ENCODE measurements at places on chromosomes 1 and 21.

DNA sequence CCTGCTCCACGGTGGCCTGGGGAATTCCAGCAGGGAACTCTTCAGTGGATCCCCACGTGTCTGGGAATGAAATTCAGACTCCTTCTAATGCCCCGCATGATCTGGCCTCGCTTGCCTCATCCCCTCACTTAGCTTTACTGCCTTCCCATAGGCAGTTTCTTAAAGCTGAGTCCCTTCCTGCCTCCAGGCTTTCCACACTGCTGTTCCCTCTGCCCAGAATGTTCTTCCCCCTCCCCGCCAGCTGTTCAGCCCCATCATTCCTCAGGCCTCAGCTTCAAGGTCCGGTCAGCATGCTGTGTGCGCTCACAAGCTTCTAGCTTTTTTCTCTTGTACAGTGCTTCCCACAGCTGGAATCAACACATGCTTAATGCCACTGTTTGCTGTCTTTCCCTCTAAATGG, 54.9 kb upstream of the WASF2 start:
- DNase-seq = no peak

GRCh38 chr1:119254067-119254720, 113.7 kb upstream of the WARS2 start:
- DNase-seq = no peak

GRCh38 chr1:186985889-186986491, 157.2 kb downstream of the PLA2G4A start:
- no peak for DNase-seq

- DNase-seq = no peak
Observed at GRCh38 chr1:30698401-30698981, 24.9 kb downstream of the MATN1 start.

DNA sequence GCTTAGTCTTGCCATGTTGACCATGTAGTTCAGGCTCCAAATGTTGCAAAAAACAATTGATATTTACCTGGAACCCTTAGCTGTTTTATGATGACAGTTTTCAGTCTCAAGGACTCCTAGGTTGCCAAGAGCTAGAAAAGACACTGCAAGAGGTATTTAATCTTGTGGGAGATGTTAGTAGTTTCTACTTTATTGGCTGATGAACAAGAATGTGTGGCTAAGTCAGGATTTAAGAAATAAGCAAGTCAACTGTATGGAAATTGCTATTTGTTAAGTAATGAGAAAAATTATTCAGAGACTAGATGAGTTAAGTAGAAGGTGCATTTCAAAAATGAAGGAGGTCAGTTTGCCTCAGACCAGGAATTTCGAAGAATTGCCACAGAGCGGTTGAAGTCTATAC, 639.7 kb upstream of the USP24 start:
- DNase-seq = no peak

DNA sequence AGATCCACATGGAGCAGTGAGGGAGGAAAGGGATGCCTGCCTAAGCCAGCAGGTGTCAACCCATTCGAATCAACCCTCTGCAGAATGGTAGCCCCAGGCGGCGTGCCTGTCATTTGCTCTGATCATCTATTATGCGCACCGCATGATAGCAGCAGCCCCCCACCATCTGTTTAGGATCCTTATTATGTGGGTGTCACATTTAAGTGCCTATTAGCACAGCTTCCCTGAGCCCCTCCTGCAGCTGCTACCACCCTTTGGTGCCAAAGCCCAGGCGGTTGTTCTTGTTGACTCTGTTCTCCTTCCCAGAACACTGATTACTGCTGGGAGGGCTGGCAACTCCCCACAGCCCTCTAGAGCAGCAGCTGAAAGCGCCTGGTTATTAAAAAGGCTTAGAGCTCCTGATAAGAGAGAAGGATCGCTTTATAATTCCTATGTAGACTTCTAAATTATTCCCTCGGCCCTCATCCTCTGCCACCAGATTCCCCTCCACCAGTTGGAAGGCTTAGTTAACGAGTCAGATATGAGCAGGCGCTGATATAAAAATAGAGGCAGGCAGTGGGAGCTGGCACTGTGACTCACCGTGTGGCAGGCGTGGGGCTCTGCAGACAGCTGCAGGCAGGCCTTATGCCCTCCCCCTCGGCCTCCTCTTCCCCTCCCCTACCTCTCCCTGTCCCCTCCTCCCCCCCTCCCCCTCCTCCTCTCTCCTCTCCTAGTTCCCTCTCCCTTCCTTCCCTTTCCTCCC, 23.0 kb downstream of the ACTA1 start:
- no peak for DNase-seq

GRCh38 chr1:149978547-149979023, 31.9 kb downstream of the OTUD7B start:
- no peak for DNase-seq

DNA sequence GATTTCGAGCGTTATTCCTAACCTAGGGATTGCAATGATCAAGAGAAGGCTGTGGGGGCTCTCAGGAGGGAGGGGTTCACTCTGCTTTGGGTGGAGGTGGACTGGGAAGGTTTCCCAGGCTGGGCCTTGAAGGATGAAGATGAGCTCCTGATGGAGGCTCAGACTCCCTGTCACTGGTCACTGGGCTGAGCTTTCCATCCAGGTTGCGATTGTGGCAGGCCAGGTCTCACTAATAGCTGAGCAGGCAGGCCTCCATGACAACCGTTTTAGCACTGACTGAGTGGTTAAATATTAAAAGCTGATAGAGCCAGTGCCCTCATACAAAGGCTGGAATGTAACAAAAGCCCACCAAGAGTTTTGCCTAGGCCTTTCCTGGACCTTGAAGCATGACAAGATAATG, 36.2 kb upstream of the EFCAB14 start:
- DNase-seq = no peak

DNA sequence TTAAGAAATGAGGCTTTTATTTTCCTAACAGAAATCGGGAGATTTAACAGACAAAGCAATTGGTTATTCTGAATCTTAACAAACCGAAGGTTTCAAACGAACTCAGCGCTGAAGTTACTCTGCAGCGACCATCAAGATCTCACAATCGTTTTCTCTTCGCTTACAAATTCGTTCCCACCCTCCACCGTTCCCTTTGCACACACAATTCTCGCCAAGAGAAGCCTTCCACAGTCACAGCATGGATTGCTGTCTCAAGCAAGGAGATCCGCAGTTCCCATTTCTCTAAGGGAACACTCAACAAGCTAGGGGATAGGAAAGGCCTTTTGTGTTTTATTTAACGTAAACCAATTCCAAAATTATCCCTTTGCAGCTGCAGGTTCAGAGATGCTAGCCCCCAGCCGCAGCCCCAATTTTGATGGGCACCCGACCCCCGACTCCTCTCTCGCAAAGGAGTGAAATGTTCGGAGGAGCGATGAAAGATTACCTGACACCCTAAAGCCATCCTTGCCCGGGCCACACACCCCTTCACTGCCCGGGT, 755 bp downstream of the FBXO42 start:
- no peak for DNase-seq

- no peak for DNase-seq
Observed at GRCh38 chr21:41478319-41479177, 29.4 kb downstream of the TMPRSS2 start.

DNA sequence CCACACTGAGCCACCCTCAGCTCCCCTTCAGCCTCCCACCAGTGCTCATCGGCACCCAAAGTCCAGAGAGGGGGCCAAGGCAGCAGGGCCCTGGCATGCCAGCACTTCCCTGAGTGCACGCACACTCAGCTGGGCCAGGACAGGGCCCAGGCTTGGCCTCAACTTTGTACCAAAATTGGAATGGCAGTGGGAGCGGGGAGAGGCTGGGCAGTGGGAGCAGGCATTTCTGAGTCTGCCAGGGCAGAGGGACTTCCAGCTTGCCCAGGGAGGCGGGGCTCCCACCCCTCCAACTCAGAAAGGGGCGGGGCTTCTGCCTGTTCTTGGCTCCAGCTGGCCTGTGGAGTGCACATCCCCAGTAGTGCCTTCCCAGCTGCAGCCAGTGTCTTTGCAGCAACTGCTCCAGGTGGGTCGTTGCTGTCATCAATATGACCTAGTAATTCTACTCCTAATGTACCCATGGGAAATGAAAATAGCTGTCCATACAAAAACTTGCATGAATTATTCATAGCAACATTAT, 10.3 kb upstream of the SNX7 start:
- no peak for DNase-seq

DNA sequence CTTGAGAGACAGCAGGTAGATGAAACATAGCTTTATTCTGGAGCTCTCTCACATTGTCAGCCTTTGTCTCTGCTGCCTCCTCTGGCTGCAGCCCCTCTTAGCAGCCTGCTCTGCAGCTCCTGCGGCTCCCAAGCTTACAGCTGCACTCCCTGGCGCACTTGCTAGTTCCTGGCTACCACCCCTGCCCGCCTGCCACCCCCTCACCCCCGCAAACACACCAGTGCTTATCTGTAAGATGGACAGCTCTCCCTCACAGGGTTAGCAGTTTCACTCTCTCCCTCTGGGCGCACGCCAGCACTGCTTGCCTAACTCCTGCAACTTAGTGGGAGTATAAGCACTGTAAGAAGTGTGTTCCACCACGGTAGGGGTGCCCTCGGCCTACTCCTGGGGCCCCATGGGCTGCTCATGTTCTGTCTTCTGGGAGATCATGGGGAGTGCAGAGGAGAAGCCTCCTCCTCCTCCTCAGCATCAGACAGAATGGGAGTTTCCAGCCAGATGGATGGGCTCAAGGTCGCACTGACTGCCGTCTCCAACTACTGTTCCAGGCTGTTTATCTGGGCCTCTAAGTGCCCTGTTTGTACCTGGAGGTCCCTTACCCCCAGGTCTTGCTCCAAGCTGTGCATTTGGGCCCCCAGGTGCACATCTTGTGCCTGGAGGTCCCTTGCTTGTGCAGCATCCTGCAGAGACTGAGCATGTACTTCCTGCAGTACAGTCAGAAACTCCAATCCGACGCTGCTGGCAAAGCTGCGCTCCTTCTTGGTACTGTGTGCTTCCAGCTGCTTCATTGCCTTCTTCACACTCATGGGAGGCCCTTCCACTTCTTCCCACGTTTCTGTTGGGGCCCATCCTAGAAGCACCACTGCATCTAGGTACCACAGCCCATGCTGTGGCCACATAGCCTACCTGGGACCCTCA, 1388.1 kb downstream of the AMY1C start:
- DNase-seq = no peak

- DNase-seq = no peak
Observed at GRCh38 chr21:41897700-41898099, 18.6 kb upstream of the PRDM15 start.

GRCh38 chr1:77413541-77414335, 131.9 kb downstream of the AK5 start:
- no peak for DNase-seq

GRCh38 chr1:42055061-42055460, 98.1 kb upstream of the GUCA2B start:
- DNase-seq = no peak

GRCh38 chr1:184409011-184409410, 22.2 kb downstream of the C1orf21 start:
- DNase-seq = no peak

GRCh38 chr1:180548686-180549317, 10.0 kb upstream of the OVAAL start:
- no peak for DNase-seq

- no peak for DNase-seq
Observed at GRCh38 chr1:226829105-226829504, 41.3 kb upstream of the PSEN2 start.

Measured in stimulated activated CD4-positive, alpha-beta T cell treated with anti-CD3 and anti-CD28 coated beads, Interleukin-12 subunit alpha, Interleukin-12 subunit beta, amount 100 ng/mL, for 48 hours (primary cell).